ENCODE measurements at places on chromosomes 1 and 21.
A peak's percentile ranks its signal among the peaks of the same experiment; 100 is the strongest.

DNA sequence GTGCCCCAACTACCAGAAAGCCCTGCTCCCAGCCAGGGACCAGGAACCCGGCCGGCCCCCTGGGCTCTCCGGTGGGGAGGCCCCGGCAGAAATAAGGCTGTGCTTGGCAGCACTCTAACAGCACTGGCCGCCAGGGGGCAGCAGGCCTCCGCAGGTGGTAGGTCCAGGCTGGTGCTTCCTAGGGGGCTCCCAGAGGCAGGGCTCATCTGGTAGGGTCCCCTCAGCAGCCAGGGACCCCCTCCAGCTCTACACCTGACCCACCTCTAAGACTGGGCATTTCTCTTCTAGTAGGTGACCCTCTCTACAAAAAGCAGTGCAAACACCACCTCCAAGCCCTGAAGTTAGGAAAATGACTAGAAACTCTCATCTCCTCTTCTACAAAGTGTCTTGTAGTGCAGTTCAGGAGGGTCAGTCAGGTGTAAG, 85.6 kb downstream of the STUM start:
- DNase-seq, result peak; percentile 69

DNA sequence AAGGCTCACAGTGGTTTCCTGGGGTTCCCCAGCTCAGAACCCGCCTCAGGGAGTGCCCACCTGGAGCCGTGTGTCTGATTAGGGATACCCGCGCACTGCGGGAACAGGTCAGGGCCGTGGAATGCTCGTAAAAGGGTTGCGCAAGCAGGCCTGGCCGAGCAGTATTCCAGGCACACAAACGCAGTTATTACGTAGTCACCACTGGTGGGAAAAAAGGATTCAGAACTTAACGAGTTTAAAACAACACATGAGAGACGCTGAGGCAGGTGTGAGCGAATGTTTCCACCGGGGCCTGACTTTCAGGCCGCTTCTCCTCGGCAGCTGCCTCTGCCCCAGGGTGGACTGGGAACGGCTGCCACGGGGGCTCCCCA, 18.2 kb downstream of the PLCH2 start:
- DNase-seq, result peak; percentile 75

GRCh38 chr21:16108561-16109075, 378.8 kb downstream of the USP25 start:
- no peak for DNase-seq

DNA sequence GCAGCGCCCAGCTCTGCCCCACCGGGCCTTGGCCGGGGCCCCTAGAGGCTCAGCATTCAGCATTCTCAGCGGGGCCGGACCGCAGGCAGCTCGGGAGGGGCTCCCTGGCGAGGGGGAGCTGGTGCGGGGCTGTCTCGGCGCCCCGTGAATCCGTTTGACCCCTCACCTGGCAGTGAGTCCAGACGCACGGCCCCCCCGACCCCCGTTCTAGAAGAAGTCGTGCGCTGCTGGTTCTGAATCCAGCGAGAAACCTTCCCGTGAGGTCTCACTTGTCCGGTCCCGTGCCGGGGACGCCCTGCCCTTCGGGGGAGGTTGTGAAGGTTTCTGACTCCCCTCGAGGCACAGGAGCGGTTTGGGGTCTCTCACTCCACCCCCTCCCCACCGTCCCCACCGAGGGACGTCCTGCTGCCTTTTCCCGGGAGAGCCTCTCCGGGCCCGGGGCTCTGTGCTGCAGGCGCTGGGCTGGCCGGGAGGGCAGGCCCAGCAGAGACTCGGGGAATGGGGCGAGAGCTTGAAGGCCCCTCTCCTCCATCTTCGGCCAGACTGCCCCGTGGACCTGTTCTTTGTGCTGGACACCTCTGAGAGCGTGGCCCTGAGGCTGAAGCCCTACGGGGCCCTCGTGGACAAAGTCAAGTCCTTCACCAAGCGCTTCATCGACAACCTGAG, 655 bp downstream of the COL6A1 start:
- no peak for DNase-seq

DNA sequence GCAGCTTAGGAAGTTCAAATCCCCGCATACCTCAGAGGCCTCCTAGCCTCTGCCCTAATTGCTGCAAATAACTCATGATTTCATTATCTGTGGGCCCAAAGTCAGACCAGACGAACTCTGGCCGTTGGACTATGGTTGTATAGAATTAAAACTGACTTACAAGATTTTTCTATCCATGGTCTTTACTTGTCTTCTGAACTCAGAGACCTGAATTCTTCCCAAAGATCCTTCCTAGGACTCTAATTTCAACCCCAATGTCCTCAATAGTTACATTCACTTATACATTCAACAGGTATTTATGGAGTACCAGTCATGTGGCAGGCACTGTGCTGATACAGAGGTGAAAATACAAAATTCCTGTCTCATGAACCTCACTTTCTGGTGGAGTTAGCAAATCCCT, 182.4 kb upstream of the UBE2U start:
- DNase-seq, result no peak

- DNase-seq, result no peak
These were observed 41.1 kb upstream of the MTR start for GRCh38 chr1:236753964-236754363.

- no peak for DNase-seq
These were observed 45.1 kb downstream of the SCCPDH start for GRCh38 chr1:246769306-246769705.

DNA sequence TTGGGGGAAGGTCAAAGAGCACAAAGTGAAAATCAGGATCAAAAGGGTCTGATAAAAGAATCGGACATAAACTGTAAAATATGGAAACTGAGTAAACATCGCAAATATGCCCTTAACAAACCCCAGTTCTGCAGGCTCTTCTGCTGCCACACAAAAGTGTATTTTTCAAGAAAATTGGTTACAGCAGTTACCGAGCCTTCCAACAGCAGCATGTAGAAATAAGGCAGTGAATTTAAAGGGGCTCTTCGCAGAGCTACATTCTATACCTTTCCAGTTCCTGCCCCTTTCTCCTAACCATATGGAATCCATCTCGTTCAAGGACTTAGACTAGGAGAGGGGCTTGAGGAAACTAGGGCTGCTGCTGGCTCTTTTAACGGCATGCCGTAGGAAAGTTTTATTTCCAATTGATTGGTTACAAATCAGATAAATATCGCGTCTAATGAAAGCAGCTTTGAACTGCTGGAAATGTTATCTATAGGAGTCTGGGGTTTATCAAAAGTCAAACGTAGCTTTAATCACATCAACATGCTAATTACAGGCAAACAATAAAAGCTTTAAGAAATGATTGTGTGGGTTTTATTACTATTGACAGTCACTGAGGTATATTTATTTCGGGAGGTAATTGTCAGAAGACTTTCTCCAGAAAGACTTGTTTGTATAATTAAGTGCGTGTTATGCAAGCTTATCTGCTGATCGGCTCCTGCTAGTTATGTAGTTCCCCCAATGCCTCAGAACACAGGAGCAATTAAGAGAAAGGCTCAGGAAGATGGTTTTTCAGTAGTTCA, 59.1 kb downstream of the GORAB start:
- no peak for DNase-seq

DNA sequence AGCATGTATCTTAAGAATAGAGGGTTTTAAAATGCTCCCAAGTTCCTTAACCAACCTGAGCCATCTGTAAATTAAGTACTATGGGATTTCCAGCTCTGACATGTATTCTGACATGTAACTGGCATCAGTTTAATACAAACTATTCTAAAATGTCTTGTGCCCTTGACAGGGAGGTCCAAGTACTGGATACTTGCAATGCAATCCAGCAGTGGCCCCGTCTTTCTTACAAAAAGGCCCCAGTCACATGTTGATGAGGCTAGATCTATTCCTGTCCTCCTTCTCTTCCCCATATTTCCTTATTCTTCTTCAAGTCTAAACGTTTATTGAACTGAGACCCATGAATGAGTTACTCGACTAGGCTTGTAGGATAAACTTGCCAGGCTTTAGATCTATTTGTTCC, 46.4 kb downstream of the MRPL39 start:
- no peak for DNase-seq

- no peak for DNase-seq
These were observed 148.6 kb downstream of the NPHP4 start for GRCh38 chr1:5843521-5844096.

- no peak for DNase-seq
These were observed 34.1 kb downstream of the C8B start for GRCh38 chr1:56931686-56932085.

- no peak for DNase-seq
These were observed 25.5 kb downstream of the KCNAB2 start for GRCh38 chr1:6071219-6071618.

DNA sequence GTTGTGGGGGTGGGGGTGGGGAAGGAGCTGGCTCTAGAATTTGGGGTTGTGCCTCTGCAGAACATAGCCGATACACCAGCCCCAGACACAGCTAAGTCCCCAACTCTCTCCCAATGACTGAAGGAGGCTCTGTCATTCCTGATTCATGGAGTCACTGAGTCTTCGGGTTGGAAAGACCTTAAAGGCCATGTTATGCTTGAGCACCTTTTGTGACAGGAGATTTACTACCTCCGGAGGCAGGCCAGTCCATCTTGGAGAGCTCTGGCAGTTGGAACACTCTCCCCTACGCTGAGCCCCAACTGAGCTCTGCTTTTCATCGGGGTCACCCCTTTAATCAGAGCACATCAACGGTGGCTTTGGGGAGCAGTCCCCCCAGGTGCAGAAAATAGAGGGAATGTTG, 284.4 kb upstream of the GJB5 start:
- no peak for DNase-seq

DNA sequence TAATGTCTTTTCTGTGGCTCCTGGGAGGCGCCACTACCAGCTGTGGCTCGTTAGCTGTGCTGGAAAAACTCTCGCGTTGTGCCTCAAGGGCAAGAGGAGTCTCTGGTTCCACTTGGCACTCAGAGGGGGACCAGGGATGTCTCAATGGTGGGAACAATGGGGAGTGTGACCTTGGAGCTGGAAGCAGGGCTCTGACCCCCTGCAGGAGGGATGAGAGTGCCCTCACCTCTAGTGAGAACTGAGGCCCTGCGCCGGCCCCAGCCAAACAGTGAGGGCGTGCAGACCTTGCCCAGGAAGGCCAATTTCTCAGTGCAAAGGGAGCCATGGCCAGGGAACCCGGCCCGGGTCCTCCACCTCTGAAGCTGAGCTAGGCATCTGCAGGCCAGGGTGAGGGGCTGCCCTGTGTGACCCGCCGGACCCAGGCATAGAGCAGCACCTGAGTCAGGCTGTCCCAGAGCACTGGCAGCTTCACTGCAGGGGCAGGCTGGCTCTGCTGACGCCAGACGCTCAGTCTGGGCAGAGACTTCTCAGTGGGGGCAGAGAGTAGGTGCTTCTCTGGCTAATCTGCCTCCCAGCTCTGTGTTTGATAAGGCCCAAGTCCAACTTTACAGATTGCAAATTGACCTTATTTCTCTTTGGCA, 1.8 kb downstream of the RD3 start:
- DNase-seq, result no peak

- DNase-seq, result peak; percentile 38
These were observed 5.4 kb upstream of the LAMC2 start for GRCh38 chr1:183180634-183181056.

GRCh38 chr1:245129319-245130240, 25.2 kb upstream of the KIF26B start:
- no peak for DNase-seq

DNA sequence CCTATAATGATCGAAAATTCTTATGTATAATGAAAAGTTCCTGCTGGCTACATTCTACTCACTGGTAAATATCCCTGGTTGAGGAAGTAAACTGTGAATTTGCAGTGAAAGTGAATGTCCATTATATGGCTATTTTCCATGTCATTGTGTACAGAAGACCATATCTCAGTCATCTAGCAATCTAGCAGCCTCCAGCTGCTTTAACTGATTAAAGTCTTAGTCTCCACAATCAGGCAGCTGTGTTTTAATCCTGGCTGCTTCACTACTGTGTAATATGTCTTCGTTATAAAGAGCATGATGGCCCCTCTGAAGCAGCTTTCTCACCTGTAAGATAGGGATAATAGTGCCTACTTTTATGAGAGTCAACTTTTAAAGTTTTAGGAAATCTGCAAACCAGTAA, 11.4 kb downstream of the CLCA2 start:
- DNase-seq, result no peak

DNA sequence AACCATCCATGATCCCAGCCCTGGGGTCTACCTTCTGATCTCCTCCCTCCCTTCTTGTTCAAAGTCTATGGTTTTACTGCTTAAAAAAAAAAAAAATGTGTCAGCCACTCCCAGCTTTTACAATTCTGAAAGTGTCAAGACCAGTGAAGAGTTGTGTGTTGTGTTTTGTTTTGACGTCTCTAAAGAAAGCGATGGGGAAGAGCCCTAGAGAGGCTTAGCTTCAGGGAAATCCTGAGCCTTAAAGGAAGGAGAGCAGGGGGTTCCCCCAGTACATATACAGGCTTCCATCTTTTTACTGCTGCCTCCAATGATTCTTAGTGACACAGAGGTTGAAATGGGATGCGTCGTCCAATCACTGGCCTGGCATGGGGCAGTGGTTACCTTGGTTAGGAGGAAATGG, 13.9 kb upstream of the FMOD start:
- DNase-seq, result no peak

GRCh38 chr1:89129911-89130310, 4.0 kb upstream of the GBP2 start:
- DNase-seq, result no peak
